Activated T-helper 1 cell treated with anti-CD3 and anti-CD28 coated beads, Interleukin-2, amount 50 U/mL, for 16 hours (primary cell): ENCODE measurements at places on chromosomes 3 and 15.

DNA sequence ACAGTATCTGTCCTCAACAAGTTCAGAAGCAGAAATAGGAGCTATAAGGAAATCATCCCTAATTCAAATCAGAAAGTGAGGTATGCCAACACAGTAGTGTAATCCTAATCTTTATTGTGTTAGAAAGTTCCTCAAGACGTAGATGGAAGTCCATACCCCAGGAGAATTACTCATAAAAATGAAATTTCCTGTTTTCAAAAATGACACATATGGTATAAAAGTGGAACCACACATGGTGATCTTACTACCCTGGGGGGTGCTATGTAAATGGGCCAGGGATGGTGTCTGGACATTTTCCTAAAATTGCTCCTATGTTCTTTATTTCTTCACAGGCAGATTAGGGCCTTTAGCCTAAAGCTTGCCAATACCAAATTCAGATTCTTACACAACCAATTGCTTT, 204.1 kb downstream of the ARRDC4 start:
- DNase-seq, result no peak

DNA sequence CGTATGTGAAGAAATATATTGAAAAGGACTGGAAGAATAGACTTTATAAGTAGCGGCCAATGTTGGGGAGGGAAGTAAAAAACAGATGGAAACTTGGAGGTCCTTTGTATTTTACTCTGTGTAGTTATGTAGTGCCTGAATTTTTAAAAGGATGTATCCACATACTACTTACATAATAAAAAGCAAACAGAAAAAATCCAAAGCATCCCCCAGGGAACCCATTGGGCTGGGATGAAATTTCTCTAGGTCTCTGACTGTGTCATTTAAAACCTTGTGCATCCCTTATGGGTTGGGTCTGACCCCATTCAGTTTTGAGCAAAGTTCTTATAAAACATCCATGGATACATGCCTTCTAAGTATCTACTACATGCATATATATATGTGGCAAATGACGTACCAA, 141.1 kb downstream of the NR1D2 start:
- DNase-seq, result no peak

DNA sequence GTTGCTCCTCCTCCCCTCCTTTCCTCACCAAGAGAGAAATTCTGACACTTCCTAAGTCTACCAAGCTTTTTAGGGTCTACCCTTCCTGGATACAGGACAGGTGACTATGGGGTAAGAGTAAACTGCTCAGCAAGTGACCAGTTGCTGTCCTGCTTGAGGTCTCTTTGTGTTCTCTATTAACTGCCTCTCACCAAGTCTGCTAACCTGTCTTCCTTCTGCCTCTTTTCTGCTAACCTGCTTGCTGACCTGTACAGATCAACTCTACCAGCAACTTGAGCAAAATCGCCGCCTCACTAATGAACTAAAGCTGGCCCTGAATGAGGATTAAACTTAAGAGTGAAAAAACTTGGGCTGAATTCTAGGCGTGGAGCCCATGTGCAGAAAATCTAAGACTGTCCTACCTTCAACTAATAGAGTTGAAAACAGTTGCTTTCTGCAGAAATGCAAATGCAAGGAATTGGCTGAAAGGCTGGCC, 27.1 kb downstream of the TPM1 start:
- DNase-seq, result no peak

GRCh38 chr15:70245932-70246622, 148.4 kb upstream of the TLE3 start:
- no peak for DNase-seq

GRCh38 chr3:43426388-43426787, 140.0 kb downstream of the SNRK start:
- no peak for DNase-seq

GRCh38 chr15:39202641-39203040, 378.2 kb upstream of the THBS1 start:
- no peak for DNase-seq

DNA sequence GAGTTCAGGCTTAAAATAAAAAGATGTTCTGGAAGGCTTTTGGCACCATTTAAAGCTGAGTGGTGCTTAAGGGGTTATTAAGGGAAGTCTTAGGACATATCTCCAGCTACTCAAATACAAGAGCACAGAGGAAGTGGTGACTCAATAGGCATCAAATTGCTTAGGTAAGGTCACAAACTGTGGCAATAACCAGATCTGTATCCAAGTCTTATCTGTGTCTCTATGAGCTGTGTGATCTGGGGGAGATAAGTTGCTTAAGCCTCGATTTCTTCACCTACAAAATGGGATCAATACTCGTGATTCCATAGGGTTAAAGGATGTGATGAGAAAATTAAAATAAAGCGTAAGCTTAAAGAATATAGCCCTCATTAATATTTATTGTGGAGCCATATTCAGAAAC, 7.6 kb downstream of the HDC start:
- no peak for DNase-seq

DNA sequence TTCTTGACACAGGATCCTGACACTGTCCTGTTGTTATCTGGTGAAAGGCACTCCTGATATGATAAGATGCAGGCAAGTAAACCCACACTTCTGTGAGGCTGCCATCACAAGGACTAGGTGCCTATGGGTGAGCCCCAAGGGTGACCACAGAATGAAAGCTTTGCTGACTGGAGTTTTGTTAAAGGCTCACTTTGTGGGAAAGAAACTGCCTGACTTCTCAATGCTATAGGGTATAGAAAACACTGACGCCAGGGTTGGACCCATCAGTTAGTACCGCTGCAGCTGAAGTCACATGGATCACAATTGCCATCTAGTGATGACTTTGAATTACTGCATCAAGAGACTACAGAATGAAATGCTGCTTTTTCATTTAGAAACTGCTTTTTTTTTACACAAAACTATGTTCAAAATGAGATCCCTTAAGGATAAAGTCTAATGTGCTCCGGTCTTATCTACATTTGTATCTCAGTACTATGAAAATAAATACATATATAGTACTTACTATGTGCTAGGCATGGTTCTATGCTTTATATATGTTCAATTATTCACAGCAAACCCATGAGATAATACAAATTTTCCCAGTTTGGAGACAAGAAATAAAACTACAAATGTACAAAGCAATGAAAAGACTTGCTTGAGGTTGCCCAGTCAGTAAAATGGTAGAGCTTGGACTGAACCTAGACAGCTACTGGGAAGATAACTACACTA, 64.2 kb upstream of the CMSS1 start:
- DNase-seq, result no peak

DNA sequence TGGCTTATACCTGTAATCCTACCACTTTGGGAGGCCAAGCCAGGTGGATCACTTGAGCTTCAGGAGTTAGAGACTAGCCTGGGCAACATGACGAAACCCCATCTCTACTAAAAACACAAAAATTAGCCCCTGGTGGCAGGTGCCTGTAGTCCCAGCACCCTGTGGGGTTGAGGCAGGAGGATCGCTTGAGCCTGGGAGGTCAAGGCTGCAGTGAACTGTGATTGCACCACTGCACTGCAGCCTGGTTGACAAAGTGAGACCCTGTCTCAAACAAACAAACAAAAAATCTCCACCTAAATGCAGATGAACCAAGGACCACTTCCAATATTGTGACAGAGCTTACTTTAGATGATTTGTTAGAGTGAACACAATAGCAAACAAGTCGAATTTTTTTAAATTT, 53.7 kb downstream of the TP53BP1 start:
- no peak for DNase-seq

DNA sequence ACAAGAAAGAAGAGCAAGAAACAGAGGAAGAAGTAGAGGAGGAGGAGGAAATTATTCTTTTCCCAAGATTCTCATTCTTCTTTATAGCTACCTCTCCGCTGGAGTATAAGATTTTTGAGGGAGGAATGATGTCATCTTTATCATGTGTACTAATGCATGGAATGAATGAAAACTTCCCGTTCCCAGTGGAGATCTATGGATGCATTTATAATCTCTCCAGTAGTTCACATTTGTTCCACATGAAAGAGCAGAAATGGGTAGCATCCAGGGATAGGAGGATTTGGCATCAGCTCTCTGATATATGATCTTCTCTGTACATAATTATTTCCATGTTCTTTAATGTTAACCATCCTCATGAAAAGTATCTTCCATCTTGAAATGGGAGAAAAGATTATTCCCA, 244.4 kb downstream of the ADAMTSL3 start:
- no peak for DNase-seq

DNA sequence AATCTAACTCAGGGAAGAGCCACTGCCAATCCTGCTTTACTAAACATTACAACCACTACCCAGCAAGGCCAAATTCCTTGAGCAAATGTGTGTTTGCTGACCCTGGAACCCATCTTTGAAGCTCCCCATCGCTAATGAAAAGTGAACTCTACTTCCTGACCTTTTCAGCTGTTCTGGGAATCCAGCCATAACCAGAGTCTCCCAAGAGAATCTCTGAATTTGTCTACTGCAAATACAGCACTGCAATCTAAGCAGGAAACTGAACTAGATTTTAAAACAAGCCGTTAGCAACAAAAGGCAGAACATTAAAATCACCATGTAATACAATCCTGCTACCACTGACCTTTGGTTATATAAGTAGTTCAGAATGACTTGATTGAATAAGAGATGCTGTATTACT, 309.2 kb downstream of the MAGI1 start:
- no peak for DNase-seq

DNA sequence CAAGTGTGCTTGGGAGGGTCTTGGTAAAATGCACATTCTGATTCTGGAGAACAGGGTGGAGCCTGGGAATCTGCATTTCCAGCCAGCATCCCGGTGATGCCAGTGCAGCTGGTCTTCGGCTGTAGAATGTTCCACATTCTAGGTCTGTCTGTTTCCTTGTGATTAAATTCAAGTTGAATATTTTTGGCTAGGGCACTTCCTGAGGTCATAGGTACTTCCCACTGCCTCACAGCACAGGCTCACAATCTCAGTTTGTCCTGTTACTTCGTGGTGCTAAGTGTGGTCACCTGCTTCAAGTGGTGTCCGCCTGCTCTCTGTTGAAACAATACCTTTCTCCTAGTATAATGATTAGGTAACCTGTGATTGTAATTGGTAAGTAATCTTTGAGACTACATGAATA, 40.1 kb downstream of the FLNB start:
- no peak for DNase-seq

DNA sequence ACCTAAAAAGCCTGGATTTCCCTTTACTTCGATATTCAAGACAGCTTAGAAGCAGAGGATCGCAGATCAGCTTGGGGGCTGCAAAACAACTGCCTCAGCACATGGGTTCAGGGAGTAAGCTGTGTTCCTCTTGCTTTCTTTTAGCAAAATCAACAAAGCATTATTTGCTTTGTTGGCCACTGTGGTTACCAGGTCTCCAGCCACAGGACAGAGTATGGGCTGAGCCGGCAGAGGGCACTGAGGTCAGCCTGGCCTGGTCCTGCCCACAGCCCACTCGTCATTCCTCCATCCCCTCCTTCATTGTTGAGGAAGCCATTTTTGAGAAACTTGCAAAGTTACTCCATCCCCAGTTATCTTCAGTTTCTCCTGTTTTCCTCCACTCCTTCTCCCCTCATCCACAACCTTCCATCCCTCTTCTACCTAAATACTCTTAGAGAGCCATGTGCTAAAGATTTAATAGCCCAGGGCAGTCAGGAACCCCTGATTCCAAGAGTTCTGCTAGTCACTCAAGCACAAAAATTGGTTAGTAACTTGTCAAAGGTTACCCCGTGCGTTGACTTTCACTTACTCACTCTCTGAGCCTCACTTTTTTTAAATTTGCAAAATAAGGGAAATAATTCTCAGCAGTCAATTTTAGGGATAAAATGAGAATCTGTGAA, 60.0 kb upstream of the HES1 start:
- no peak for DNase-seq

GRCh38 chr15:47384776-47385175, 332.5 kb upstream of the SEMA6D start:
- DNase-seq, result no peak

DNA sequence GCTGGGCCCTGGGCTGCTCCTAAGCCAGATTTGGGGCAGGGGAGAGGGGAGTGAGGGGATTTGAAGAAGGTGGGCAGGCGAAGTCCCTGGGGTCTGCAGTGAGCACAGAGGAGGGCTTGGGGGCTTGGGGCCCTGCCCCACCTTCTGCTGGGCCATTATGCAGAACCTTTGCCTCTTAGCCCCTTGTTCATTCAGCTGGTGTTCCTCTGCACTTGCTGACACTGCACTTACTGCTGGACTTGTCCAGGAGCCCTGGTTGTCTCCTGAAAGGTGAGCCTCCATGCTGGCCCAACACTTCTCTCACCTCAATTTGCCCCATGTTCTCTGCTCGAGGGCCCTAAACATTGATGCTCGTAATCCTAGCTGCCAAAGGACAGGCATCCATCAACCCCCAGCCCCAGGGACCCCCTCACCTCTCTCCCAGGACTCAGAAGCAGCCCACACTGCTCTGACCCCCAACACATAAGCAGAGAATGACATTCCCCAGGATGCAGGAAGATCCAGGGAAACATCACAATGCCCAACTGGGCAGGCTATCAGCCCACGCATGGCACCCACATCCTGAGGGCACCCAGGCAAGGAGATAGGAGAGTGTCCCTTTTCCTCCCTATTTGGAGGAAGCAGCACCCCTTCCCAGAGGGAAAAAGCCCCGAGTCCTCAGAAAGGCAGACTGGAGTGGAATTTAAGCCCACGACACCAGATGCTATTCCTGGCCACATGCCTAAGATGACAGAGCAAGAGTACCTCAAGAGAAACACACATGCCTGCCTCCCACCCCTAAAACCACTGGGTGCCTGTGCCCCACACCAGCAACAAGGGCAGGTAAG, 76.8 kb downstream of the ADCY5 start:
- no peak for DNase-seq

GRCh38 chr3:121405631-121406030, 140.2 kb downstream of the POLQ start:
- no peak for DNase-seq

GRCh38 chr3:8147711-8148110, 353.9 kb upstream of the LMCD1 start:
- DNase-seq, result no peak

DNA sequence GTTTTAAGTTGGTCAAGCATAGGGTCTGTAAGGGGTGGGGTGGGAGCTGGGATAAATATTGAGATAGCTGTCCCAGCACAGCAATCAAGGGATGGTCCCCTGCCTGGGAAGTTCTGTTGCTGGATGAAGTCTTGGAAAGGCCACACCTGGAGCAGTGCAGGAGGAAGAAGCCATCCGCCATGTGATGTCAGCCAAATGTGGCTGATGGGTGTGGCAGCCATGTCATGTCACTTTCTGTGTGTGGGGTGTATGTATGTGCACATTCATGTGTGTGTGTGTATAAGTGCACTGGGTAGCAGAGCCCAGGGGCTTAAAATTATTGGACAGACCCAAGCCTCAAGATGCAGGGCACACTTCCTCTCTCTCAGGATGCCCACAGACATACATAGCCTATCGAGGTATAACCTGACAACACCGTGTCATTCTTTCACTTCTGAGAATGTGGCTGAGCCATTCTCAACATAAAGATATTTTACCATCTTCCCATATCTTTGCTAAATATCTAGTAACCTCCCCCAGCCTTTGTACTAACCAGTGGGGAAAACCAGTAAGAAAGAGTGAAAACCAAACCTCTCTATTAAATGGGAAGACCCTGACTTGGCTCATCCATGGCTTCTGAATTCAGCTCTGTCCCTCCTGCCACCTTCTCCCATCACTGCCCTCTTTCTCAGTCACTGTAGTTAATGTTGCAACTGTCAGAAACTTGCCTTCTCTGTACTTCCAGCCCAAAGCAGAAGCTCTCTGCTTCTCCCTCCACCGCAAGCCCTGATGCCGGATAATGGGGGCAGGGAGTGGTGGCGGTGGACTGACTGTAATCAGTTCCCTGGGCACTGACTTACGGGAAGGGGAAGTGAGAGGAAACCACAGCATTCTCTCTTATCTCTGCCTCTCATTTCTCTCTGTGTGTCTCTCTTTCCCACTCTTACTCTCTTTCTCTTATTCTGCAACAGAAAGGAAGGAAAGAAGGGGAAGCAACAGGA, 11.2 kb downstream of the TNFSF10 start:
- DNase-seq, result peak; percentile 33

- DNase-seq, result no peak
These were observed 411.1 kb downstream of the SOX2 start for GRCh38 chr3:182122779-182123178.
